Jurkat, Clone E6-1 (cell line): ENCODE measurements at places on chromosomes 13 and 19.

- no peak for DNase-seq
Observed at GRCh38 chr19:42568006-42568405, 26.7 kb downstream of the CEACAM8 start.

DNA sequence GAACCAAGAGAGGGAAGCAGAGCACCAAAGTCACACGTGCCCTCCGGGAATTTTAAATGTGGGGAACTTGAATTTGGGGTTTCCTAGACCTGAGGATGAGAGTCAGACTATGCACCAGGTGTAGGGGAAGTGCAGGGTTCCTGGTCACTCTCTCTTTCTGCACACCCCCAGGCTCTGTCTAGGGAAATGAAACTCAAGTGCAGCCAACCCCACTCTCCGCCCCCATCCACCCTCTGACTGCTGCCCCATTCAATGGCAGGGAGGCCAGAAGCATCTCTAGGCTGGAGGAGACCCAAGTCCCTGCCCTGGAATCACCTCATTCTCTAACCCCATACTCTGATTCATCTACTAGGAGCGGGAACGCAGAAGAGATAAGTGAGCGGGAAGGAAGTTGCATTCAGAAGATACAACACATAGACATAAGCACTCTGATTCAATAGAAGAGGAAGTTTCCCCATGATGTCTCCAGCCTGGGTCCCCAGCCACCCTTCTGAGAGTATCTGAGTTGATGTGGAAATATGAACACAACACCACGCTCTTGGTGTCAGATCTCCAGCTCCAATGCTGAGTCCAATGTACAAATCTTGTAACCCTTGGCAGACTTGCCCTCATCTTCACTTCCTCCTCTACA, 4.7 kb upstream of the SIGLEC14 start:
- no peak for DNase-seq

DNA sequence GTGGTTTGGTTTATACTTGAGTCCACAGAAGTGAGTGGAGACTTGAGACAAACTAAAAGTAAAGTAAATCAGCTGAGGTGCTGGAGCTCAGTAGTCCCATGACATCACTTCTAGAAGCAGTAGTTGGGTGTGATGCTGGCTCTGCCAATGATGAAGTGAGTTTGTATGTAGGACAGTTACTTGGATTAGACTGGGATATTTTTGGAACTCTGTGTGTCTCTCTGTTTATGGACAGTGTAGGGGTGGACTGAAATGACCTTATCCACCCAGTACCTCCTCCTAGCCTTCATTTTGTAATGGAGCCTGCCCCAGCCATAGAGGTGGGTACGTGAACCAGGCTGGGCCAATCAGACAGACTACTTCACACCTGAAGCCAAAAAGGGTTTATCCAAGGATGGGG, 52.2 kb downstream of the POLR1D start:
- no peak for DNase-seq

DNA sequence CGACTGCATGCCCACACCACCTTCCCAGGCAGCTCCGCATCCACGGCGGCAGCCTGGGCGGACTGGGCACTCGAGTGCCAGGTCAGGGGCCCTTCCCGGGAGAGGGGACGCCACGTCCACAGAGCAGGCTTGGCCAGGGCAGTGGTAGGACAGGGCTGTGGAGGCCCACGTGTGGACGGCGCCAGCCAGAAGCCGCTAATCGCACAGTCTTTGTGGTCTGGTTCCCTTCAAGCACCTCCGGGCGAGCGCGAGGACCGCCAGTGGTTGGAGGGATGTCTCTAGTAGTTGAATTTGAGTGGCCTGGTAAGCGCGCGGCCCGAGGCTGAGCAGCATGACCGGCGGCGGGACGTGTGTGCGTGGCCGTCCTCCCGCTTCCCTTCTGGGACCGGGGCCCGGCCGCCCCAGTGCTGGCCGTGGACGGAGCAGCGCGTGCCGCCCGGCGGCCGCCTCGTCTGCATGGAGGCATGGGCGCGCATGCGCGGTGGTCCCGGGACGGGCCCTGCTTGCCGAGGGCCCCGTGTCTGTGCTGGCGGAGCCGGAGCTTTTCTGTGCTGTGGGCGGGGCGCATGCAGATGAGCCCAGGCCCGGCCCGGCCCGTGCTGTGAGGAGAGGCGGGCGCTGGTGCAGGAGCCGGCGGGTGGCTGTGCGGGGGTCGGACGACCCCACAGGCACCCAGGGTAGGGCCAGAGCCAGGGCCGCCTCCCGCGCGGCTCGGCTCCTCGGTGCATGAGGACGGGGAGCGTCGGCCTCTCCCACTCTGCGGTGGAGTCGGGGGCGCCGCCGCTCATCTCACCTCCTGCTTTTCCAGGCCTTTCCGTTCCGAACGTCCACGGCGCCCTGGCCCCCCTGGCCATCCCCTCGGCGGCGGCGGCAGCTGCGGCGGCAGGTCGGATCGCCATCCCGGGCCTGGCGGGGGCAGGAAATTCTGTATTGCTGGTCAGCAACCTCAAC, 8.6 kb downstream of the PTBP1 start:
- DNase-seq, result no peak

GRCh38 chr13:96781141-96781540, 213.1 kb downstream of the OXGR1 start:
- no peak for DNase-seq

DNA sequence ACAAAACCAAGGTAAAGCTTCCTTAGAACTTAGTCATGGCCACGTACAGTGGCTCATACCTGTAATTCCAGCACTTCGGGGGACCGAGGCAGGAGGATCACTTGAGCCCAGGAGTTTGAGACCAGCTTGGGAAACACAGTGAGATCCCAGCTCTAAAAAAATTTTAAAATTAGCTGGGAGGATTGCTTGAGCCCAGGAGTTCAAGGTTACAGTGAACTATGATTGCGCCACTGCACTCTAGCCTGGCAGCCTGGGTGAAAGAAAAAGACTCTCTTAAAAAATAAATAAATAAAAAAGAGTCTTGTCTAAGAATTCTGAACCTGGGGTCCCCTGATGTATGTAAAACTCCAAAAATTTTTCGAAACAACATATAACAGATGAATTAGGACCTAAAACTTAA, 34.9 kb downstream of the N4BP2L2 start:
- DNase-seq, result no peak

- DNase-seq, result no peak
Observed at GRCh38 chr19:3281026-3281425, 56.6 kb downstream of the CELF5 start.

DNA sequence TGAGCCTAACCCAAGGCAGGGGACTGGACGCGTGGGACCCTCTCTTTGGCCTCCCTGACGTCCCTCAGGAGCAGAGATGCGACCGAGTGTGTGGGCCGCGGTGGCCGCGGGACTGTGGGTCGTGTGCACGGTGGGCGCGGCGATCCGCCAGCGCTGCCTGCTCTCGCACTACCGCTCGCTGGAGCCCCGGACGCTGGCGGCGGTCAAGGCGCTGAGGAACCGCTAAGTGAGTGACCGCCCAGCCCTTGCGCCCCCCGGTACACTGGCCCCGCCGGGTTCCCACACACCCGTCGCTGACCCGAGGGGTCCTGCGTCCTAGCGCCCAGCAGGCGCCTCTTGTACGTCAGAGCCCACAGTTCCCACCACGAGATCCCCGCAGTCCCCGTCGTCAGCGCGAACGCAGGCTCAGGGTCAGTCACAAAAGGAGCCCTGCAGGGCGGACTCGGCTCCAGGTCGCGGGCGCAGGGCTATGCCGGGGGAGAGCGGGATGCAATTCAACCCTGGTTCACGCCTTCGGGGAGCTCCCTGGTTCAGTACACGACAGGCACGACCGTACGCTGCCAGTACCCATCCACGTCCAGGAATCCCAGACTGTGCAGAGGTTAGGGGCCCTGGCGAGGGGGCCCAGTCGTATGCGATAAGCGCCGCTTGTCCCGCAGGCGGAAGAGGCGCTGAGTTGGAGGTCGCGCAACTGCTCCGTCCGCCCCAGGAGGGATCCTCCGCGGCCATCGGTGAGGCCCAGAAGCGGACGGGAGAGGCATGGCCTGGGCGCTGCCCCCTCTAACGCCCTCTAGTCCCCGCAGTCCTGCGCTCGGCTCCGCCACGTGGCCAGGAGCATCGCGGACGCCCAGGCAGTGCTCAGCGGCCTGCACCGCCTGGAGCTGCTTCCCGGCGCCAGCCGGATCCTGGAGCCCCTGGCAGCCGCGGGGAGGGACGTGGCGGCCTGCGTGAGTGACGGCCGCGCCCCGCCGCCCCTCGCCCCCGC, 3.6 kb upstream of the IFNL2 start:
- DNase-seq, result no peak

- no peak for DNase-seq
Observed at GRCh38 chr13:110503979-110504499, 57.5 kb downstream of the RAB20 start.

DNA sequence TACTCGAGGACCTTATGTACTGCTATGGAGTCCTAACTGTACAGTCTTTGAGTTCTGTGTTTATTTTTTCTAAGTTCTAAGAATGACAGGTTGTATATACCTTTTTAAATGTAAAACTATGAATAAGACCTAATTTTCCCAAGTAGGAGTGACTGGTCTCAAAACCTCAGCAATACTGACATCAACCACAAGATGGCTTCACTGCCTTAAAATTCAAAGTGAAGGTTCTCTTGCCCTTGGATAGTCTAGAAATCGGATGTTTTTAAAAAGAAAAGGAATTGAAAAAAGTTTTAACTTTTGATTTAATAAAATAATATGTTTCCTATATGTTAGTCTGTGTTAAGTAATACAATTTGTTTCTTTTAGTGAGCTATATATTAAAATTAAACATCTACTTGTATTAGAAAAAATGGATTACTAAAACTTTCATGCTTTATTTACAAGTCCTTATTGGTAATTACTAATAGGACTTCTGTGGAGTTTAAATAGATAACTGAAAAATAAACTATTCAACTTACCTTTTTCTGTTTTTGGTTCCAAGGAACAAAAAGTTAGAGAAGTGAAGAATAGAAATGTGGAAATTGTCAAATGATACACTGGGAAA, 52.0 kb downstream of the TDRD3 start:
- DNase-seq, result peak; percentile 46

GRCh38 chr13:32278426-32278825, 36.7 kb downstream of the ZAR1L start:
- DNase-seq, result no peak

GRCh38 chr13:23722726-23723453, 152.7 kb downstream of the TNFRSF19 start:
- no peak for DNase-seq

- DNase-seq, result no peak
Observed at GRCh38 chr19:31348481-31349159, 616 bp downstream of the TSHZ3 start.

DNA sequence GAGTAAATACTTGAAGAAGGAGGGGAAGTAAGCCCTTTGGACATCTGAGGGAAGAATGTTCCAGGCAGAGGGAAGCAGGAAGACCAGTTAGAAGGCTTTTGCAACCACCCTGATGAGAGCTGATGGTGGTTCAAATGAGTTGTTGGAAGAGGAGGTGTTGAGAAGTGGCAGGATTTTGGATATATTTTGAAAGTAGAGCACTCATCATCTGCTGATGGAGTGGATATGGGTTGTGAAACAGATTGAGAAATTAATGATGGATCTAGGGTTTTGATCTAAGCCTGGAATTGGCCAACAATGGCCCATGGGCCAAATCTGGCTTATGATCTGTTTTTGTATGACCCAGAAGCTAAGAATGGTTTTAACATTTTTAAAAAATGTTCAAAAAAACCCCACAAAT, 230.7 kb downstream of the NDFIP2 start:
- DNase-seq, result no peak

DNA sequence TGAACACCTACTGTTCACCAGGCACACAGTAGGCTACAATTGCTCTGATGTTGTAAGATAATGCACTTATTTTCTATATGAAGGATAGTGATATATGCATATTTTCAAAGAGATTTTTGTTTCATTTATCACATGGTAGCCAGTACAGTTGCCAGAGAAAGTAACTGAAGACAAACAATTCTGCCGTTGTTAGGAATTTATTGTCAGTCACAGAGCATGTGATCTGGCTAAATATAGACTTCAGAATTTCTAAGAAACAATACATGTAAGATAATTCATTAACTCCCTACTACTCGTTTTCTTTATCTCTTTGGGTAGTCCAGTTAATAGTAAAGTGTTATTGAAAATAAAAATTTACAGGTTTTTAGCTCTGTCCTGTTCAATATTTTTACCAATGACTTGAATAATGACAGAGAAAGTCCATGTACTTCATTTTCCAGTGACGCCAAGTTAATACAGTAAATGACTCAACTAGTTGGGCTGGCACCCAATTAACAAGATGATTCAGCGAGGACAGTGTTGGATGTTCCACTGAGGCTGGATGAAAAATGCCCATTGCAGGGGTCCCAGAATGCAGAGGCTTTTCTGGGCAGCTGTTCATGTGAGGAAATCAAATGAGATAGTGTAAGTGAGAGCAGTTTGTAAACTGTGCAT, 35.6 kb downstream of the GJA3 start:
- no peak for DNase-seq

GRCh38 chr19:33434069-33434885, 60.8 kb downstream of the CEBPG start:
- no peak for DNase-seq

DNA sequence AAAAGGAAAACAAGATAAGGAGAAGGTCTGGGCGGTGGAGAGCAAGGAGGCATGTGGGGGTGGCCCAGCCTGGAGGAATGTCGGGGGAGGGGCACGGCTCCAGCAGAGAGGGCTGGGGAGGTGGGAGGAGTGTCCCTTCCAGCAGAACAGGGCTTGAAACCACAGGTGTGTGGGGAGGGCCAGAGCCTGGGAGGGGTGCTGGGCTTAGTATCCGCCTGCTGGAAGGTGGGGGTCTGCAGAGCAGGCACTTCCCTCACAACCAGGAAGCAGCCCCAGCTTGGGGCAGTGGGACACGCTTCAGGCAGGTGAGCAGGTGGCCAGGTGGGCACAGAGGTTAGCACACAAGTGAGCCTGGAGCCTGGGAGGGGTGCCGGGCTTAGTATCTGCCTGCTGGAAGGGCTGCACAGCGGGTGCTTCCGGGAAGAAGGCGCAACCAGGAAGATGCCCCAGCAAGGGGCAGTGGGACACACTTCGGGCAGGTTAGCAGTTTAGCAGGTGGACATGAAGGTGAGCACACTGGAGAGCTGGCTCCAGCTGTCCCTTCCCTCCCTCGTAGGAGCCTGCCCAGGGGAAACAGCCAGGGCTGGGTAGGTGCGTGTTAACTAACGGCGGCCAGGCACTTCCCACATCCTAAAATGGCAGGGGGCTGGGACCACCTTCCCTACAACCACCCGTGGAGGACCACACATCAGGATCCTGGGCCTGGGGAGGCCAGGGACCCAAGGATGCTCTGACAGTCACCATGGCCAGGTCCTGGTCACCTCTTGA, 3.0 kb downstream of the GAS6 start:
- DNase-seq, result no peak

GRCh38 chr13:113169277-113170272, 11.1 kb downstream of the PROZ start:
- no peak for DNase-seq

DNA sequence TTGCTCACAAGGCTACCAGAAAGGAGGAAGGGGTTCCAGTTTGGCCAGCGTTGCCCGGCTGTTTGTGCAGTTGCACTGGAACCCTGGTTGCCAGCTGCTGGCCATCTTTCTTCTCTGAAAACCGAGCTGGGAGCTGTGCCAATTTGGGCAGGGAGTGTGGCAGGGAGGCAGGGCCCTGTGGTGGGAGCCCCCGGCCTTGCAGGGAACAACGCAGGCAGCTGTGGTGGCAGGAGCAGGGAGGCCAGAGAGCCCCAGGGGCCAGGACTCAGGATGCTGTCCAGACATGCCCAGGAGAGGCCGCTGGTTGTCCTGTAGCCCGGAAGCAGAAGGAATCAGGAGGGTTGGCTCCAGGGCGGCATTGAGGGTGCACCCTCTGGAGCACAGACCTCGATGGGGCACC, 4.8 kb downstream of the KMT5C start:
- DNase-seq, result no peak

GRCh38 chr19:35869327-35870123, 1.2 kb downstream of the APLP1 start:
- DNase-seq, result peak; percentile 91

- no peak for DNase-seq
Observed at GRCh38 chr13:44106266-44107152, 226.8 kb downstream of the LACC1 start.
